ENCODE measurements at places on chromosomes 7 and 10. TPM values are rescaled to one million over a fixed set of nuclear protein-coding genes. Genes with fewer than 3 reads are reported as not detected.
A peak's percentile ranks its signal among the peaks of the same experiment; 100 is the strongest.

The LBX1 gene
- 0.20 TPM for total RNA-seq

The UCMA gene
- not detected for total RNA-seq

The TCERG1L gene
- total RNA-seq, result 0.99 TPM

The GDF2 gene
- not detected for total RNA-seq

The LIPF gene
- total RNA-seq, result 0.10 TPM

The VIM gene
- total RNA-seq, result 1,704 TPM

The GIMAP8 gene
- 5.4 TPM for total RNA-seq

DNA sequence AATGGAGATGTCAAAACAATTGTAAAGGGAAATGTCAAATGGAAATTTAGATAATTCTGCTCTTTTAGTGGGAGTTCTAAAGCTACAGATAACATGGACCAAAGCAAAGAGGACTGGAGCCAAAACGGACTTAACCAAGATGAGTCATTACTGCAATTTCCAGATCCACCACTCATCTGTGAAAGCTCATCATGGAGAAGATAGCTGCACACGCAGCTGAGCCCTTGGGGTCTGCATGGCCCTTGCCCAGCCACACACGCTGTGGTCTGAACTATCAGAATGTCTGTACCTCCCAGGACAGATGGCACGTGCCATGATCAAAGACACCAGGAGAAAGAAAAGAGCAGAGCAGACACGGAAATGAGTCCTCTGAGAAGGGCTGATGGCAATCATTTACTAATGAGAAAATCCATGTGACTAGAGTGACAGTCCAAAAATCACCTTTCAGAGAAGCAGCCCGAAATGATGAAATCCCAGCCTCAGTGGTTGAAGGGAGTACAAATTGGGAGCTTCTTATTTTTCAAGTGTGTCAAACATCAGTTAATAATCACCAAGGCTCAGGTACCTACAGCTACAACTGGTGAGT lies 177.9 kb upstream of the MGMT start:
- no peak for DNase-seq

DNA sequence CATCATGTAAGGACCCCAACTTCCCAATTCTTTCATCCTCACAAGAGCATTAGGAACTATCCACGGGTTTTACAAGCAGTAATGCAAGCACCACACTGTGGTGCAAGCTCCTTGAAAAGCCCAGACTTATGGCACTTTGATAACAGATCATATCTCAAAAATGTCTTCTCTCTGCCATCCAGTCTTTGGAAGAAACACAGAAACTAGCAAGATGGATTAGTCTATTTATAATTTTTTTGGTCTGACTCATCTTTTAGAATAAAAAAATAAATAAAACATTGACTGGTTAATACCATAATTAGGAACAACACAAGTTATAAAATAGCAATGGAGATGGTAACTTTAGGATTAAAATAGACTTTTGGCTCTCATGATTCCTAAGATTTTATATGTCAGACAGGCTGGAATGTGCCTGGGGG lies 49.0 kb upstream of the CALD1 start:
- DNase-seq, result no peak

DNA sequence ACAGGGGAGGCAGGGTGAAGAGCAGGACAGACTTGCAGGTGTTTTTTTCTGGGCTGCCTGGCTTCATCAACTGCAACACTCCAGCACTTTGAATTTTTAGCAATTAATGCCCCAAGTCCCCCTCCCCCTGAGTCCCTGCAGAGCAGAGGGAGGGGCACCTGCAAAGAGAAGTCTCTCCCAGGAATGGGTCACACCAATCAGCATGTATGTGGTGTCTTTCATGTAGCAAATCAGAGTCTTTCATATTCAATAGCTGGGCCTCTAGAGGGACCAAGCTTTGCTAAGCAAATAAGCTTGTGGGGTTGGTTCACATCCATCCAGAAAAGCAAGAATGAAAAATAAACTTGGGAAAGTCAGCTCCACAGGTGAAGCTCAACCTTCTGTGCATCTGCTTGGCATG lies 90.7 kb downstream of the PARP12 start:
- DNase-seq, result no peak

DNA sequence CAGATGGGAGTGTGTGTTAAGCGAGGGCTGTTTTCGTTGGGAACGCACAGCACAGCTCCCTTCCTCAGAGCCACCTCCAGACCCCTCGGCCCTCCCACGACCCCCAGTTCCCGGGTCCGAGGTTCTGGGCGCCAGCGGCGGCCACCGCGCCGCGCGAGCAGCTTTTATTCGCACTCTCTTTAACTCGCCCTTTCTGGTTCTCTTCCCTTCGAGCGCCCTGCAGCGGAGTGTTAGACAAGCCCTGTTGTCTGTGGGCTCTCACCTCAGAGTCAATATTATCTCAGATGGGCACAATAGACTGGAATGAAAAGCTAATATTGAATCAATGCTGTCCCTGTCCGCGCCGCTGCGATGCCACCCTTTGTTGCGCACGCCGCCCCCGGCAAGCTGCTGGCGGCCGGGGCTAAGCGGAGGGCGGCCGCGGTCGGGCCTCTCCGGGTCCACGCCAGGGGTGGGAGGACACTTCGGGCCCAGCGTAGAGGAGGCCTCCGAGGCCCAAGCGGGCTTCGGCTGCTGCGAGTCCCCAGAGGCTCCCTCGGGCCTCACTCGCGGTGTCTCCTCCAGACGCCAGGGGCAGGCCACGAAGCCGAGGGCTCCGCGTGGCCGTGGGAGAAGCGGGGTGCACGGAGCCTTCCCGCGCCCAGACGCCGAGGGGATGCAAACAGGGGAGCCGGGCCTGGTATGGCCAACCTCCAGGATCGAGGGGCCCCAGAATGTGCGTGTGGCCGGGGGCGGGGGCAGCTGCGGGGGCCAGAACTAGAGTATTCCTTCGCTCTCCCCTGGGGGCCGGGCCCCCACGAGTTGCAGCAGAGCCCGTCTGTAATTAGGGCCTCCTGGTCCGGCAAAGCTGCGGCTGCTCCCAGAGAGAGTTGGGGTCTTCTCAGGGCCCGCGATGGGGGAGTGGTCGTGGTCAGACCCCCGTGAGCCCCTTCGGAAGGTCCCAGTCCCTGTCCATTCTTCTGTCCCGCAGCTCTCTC lies 7.9 kb upstream of the EMX2 start:
- no peak for DNase-seq

- no peak for DNase-seq
Observed at GRCh38 chr10:125152450-125153368, 7.7 kb downstream of the CTBP2 start.

DNA sequence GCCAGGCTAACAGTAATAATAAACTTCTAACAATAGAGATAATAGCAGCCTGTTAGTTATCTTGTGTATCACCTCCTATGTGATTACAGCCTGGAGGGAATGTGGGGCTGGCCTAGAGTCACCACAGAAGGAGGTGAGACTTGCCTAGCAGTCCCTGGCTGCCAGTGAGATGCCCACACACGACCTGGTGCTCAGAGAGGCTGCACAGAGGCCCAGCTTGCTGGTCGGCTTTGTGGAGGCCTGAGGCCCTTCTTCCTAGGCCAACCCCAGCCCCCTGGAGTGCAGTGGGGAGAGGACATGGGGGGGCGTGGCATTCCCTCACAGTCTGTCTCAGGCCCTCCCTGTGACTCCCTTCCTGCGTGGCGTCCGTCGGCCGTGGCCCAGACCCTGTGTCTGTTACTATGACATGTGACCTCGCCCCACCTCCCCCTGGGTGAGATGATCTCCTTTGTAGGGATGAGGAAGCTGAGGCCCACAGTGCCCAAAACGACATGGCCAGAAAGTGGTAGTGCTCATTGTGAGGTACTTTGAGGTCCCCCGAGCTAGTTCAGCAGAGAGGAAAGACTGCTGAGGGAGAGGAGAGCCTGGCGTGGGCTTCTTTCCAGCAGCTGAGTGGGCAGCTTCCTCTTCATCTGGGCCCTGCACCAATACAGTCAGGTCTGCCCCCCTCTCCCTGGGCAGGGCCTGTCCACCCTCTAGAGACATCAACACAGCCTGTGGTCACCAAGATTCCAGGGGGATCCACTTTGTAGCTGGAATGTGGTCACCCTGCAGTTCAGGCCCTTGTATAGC lies 29.7 kb downstream of the UNC5B start:
- no peak for DNase-seq

DNA sequence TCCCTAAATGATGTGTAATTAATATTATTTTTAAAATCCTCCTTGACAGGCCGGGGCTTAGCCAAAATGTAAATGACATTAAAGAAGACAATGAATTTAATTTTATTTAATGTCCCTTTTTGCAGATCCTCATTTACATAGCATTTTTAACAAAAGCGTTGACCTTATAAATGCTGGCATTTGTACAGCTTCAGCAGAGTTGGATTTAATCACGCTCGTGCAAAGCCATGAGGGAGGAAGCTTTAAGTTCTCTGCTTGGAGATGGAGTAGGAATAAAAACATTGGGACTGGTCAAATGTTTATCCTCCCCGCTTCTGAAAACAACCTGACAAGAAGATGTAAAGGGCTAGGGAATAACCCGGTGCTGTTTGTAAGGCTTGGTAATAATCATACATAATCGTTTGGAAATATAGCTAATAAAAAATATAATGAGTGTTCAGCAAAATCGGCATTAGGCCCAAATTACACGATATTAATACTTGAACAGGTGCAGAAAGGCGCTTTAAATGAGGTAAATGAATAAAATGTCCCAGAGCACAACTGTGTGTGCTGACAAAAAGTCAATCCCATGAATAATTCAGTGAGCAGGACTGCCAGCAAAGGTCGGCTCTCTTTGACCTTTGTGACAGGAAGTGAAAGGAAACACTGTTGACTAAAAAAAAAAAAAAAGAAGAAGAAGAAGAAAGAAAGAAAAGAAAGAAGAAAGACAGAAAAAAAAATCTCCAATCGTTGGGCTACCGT lies 11.5 kb downstream of the EBF3 start:
- no peak for DNase-seq

DNA sequence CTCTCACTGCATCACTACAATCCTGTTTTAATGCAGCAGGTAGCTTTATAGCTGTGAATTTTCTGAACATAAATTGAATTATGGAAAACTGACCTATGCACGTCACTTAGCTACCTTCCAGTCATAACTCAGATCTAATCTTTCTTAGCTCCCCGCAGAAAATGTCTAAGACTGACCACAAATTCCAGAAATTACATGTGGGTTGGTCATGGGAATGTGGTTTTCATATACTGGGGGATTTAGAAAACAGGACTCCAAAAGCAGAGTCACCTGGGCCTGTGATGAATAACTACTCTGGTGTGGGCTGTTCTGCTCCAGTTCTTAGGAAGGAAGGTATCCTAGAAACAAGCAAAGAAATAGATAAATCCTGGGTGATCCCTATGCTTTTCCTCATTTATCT lies 178.4 kb upstream of the LRRTM3 start:
- no peak for DNase-seq

DNA sequence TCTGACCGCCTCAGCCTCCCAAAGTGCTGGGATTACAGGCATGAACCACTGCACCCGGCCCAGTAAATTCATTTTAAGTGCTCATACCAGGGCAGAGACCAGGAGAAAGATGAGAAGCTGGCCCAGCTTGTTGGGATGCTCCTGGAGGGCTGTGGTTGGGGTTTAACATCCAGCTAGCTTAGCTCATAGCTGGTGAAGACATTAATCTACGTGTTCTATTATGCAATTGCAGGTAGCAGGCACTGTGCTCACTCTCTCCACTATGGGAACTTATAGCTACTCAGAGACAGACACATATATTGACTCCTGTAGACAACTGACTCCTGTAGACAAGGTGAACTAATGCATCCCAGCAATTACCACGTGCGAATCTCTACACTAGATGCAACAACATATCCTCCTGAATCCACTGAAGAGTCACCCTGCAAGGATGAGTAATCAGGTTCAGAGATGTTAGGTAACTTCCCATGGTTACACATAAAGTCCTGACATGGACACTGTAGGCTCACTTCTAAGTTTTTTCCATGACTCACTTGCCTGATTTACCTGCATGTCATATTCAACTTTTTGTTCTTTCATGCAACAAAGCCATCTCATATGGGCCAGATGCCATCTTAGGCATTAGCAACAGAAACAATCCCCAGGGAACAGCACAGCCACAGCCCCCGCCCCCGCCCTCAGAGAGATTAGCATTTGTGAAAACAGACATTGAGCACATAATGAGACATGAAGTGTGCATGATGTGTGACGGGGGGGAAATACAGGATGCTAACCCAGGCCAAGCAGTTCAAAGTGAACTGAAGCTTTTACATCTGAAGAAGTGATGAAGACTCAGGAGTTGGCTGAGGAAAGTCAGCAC lies 37.2 kb downstream of the ERLIN1 start:
- DNase-seq, result no peak

DNA sequence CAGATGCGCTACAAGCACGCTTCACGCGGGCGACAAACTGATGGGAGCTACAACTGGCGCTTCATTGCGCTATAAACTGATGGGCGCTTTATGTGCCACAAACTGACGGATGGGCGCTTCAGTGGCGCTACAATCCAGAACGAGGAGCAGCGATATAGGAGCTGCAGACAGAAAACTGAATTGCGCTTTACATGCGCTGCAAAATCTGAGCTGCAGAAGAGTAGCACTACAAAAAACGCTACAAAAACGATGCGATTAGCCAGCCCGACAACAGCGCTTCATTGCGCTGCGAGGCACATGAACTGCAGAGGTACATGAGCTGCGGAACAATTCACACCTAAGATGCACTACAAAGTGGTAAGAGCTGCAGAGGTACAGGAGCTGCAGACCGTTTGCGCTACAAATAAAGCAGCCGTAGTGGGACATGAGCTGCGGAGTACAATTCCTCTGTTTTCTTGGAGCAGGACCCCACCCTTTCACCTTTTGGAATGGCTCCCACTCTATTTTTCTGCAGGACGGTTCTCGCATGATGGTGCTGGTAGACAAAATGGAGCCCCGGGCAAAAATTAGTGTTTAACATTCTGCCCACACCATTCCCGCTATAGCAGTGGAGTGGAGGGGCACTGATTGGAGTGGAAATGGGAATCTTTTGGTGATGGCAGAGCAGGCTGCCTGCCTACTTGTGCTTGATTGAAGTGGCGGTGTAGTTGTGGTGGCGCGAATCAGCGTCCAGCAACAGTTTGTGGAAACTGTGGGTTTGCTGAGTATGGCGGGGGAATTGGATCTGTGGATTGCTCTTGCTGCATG lies 1.2 kb upstream of the SGCE start:
- peak; percentile 43 for DNase-seq

- no peak for DNase-seq
Observed at GRCh38 chr10:99685597-99685967, 26.3 kb downstream of the ENTPD7 start.

DNA sequence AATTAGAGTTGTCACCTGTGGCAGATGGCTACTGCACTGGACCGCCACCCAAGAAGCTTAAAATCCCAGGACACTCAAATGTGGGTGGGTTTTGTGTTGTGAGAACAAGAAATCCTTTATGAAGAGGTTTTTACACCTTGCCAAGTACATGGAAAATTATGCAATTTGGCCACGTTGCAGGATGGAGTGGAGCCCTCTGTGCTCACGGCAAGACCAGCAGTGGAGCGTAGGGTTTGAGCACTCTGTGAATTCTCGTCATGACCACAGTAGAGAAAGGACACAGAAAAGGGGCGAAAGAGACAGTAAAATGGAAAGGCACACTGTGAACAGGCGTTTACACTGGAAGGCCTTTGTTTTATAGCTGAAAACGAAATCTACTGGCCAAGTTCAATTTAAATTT lies 222.6 kb downstream of the ADARB2 start:
- DNase-seq, result no peak

DNA sequence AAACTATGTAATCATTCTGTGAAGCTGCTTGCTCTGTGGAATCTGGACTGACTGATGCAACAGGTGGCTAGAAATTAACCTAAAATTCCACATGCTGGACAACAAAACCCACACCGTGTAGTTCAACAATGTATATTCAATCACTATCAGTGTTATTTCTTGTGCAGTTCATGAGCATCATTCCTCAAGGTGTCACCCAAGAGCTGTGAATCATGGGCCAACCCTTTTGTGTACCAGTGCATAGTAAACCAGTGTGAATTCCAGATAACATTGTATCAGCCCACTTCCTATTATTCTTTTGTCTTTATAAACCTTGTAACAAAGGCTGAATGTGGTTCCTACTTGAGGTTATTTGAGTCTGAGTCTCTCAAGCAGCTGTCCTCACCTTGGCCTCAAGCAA lies 905.2 kb upstream of the ZNF722 start:
- no peak for DNase-seq

All from skin of body (tissue), 3 donors.